ENCODE measurements at places on chromosomes 11 and 22.

DNA sequence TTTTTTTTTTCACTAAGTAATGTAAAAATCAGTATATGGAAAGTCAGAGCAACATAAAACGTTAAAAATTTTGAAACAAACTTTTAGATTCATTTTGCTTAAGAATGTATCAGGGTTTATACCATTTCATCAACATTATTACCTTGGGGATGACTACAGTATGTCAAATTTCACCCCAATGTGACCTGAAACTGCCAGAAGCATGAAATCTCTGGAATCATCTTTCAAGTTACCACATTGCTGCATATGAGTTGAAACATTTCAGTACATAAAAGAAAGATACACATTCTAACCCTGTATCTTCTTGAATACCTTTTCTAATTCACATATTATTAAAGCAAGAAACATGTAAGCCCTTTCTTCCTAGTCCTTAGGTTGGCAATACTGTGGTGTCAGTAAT lies 32.8 kb downstream of the MAML2 start:
- no peak for DNase-seq

DNA sequence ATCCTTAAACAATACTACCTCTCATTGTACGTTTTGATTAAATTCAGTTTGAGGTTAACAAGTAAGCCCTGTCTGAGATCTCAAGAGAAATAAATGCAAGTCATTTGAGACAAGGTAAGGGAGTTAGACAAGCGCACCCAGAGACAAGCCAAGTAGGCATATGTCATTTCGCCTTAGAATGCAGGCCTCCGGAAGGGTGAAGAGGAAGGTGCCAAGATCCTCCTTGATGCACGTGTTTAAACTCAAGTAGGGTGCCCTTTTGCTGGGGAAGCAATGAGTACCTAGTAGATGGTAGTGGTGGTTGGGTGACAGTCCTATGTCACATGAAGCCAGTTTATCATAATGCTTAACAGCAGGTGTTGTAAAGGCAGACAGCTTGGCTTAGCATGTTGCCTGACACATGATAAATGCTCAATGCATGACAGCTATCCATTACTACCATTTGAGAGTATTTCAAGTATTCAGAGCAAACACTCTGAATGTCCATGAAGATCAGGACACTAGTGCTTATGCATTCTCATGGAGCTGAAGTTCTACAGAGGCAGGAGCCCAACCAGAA lies 415.9 kb downstream of the TMEM135 start:
- DNase-seq, result no peak

GRCh38 chr11:15692739-15693138 lies 578.0 kb downstream of the INSC start:
- DNase-seq, result no peak

DNA sequence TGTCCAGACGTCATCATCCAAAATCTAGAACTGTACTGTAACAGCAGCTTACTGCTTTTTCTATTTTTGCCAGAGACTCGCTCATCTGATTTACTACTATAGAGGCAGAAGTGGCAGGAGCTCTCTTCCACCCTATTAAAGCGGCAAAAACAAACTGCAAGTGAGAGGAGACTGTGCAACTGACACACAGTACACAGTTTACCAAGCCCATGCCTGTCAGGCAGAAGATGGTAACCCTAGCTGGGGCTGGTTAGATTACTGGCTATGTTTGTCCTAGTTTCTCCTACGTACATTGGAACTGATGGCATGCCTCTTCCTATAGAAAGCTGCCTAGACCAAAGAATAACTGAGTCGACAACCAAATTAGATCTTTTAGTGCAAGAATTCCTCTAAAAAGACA lies 51.8 kb downstream of the CELF1 start:
- no peak for DNase-seq

DNA sequence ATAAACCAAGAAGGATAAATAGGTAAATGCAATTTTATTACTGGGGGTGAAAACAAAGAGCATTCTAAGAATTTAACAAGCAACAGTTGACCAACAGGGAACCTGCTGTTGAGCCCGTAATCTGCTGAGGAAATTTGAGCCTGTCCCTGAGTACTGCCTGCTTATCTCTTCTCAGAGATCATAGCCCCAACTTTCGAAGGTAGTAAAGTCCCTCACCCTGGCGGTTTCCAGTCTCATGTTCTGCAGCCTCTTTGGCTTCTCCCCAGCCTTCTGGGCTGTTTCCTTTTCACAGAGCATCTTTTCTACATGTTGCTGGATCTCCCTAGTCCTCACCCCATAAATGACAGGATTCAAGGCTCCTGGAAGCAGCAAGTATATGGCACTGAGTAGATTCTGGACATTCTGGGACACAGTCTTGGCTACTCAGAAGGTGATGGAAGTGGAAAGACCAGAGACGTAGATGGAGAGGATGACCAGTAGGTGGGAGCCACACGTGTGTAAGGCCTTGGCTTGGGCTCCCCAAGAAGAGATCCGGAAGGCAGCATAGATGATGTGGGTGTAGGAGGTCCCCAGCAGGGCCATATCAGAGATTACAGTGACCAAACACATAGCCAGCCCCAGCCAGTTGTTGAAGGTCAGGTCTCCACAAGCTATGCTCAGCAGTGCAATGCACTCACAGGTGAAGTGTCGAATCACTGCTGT lies 51.6 kb downstream of the RRM1 start:
- no peak for DNase-seq

DNA sequence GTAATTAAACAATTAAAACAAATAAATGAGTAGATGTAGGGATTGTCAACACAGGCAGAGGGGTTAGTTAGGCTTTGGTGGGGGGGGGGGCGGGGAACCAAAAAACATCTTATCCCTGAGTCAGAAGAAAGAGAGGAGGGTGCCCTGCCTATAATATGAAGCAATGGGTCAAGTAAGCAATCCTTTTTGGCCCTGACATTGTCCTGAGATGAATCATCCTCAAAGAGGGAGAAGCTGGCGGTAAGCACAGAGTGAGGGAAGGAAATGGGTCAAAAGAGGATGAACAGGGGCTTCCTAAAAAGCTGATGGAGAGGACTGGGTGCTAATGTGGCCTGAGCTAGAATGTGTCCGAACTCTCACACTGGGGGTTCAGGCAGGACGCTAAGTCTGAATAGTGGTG lies 4.7 kb downstream of the OLFML1 start:
- no peak for DNase-seq

- peak; percentile 41 for DNase-seq
Measured at GRCh38 chr11:64762674-64763525, 3.1 kb upstream of the PYGM start.

DNA sequence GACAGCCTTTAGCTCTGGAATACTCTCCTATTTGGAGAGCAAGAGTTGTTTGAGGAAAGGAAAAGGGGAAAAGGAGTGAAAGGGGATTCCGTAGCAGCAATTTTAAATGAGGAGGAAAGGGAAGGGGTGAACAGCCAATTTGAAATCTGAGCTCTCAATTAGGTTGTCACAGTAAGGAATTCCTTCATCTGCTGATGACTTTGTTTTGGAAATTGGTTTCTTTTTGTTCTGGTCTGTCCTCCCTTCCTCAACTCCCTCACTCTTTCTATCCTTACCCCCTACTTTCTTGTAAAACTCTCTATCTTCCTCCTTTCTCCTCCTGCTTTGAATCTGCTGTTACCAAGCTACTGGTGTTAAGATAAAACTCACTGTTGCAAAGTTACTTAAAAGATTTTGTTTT lies 1155.6 kb downstream of the DLG2 start:
- DNase-seq, result no peak

DNA sequence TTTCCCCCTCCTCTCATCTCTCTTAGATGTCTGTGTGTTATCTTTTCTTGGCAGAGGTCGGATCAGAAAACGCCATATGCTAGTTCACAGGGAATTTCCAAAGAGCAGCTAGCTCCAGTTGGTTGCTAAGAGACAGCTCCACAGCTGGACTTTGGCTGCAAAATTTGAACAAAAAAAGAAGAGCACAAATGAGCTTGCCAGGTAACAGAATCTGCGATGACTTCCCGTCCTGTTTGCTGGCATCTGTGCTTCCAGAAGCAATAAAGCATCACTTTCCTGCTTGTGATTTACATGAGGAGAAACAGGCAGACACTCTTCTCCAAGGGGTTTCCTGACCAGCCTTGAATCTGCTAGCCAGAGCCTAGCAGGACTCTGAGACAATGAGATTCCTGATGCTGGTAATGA lies 596.0 kb upstream of the B3GAT1 start:
- no peak for DNase-seq

DNA sequence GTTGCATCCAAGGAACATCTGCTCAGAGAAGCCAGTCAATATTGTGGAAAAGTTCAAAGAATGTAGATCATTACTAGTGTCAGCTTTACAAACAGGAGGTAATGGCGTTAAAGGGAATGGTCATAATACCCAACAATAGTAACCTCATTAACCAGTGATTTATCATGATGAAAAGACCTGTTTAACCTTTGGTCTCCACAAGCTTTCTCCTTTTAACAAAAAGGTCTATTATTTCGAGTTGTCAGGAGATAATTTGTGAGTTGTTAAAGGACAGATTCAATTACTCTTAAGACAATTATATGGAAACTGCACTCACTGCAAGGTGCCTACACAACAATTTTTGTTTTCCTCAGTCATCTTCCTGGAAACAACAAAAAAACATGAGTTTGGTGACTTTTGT lies 73.8 kb upstream of the HTATIP2 start:
- DNase-seq, result no peak

GRCh38 chr11:13288375-13289029 lies 10.9 kb downstream of the BMAL1 start:
- no peak for DNase-seq

- no peak for DNase-seq
Measured at GRCh38 chr11:537622-538430, 499 bp downstream of the LRRC56 start.

DNA sequence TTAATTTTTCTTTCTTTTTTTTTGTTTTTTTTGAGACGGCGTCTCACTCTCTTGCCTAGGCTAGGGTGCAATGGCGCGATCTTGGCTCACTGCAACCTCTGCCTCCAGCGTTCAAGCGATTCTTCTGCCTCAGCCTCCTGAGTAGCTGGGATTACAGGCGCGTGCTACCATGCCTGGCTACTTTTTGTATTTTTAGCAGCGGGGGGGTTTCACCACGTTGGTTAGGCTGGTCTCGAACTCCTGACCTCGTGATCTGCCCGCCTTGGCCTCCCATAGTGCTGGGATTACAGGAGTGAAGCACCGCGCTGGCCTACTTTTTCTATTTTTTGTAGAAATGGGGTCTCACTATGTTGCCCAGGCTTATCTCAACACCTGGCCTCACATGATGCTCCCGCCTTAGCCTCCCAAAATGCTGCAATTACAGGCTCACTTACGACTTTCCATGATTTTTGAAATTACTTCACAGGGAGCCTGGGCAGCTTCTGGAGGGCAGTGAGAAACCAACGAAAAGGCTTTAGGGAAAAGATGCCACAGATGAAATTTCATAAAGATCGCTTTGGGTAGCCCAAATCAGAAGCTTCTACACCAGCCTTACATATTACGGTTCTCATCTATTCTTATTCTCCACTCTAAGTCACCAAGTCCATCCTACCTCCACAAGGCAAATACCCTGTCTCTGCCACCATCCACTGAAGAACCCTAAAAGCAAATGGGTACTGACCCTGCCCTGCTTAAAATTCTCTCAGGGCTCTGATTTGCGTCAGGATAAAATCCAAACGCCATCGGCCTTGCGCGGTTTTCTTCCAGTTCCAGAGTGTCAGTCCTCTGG lies 866 bp upstream of the RRM1 start:
- no peak for DNase-seq

DNA sequence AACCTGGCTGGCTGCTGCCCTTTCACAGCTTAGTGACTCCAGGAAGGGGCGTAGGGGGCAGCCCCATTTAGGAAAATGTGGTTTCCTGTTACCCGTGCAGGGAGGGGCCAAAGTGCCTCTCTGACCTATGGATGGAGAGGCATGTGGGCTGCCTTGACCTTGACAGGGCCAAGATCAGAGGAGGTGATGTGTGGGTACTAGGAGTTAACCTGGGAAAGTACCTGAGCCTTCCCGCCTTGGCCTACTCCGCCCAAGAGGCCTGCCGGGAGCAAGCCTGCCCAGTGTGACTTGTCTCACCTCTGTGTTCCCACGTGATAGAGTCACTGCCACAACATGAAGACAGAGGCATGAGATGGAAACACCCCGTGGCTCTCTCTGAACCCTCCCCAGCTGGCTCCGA lies 33.4 kb downstream of the GRAMD4 start:
- no peak for DNase-seq

- no peak for DNase-seq
Measured at GRCh38 chr11:7077101-7077500, 11.7 kb upstream of the RBMXL2 start.

GRCh38 chr22:35645646-35646045 lies 2.6 kb upstream of the APOL6 start:
- no peak for DNase-seq

- DNase-seq, result no peak
Measured at GRCh38 chr11:14774721-14775120, 117.3 kb downstream of the CYP2R1 start.

DNA sequence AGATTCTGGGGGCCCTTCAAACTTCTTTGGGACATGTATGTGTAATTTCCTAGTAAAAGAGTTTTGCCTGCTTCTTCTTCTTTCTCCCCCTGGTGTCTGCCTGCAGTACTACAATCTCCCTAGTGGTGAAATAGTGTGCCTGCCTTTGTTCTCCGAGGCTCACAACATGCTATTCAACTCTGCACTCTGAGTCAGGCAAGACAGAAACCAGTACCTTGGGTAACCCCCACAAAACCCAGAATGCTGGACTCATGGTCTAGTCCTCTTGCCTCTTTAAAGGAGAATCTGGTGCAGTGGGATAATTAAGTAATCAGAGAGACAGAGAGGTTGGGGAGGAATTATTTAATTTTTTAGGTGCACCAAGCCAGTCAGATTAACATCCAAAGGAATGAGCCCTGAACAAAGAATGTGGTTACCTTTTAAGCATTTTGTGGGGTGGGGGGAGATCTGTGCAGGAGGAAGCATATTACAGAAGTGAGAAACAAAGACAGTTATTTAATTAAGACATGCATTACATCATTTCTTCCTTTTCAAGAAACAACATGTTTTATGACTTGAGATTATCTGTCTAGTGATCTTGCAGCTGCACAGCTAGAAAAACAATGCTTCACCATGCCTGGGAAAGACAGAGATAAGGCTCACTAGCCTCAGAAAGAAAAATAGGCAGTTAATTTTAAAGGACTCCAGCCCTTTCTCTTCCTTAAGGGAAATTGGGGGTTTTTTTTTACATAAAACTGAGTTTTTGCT lies 11.0 kb upstream of the MS4A6A start:
- no peak for DNase-seq

DNA sequence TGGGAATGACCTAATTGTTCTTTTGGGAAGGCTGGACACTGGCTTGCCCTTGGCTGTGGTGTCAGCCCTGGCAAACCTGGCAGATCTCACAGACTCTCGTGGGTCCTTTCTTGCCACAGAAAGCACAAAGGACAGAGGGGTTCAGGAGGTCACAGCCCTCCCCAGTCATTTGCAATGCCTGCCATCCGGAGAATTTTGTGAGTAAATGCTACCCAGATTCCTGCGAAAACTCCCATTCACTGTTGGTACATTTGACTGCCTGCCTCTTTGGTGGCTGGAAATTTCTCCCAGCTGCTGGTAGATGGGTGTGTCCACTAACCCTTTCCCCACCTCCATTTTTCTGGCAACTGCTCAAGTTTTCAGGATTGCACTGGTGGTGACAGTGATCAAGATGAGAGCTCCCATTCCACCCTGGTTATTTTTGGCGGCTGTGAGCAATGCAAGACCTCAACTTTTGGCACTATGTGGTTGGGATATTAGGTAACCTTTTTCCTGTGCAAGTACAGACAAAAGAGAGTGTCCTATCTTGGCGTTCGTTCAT lies 155.7 kb downstream of the NAV2 start:
- no peak for DNase-seq

All from chondrocyte (in vitro differentiated cells).